ENCODE measurements at places on chromosomes 4 and X. TPM values are rescaled to one million over a fixed set of nuclear protein-coding genes. Genes with fewer than 3 reads are reported as not detected.

PGK1 gene
- 425 TPM for total RNA-seq

PIN4 gene
- 12.2 TPM for total RNA-seq

ATP1B4 gene
- total RNA-seq: not detected

GAGE2A gene
- total RNA-seq: not detected

PCDH10 gene
- not detected for total RNA-seq

BEX2 gene
- total RNA-seq: 24.5 TPM

MSL3 gene
- total RNA-seq: 14.0 TPM

ETDB gene
- not detected for total RNA-seq

PAGE4 gene
- total RNA-seq: 22.4 TPM

CLTRN gene
- total RNA-seq: 2.1 TPM

PDE6B gene
- not detected for total RNA-seq

USO1 gene
- total RNA-seq: 55.4 TPM

EMCN gene
- total RNA-seq: not detected

ARL9 gene
- total RNA-seq: 0.26 TPM

TSPAN7 gene
- 0.91 TPM for total RNA-seq

DNA sequence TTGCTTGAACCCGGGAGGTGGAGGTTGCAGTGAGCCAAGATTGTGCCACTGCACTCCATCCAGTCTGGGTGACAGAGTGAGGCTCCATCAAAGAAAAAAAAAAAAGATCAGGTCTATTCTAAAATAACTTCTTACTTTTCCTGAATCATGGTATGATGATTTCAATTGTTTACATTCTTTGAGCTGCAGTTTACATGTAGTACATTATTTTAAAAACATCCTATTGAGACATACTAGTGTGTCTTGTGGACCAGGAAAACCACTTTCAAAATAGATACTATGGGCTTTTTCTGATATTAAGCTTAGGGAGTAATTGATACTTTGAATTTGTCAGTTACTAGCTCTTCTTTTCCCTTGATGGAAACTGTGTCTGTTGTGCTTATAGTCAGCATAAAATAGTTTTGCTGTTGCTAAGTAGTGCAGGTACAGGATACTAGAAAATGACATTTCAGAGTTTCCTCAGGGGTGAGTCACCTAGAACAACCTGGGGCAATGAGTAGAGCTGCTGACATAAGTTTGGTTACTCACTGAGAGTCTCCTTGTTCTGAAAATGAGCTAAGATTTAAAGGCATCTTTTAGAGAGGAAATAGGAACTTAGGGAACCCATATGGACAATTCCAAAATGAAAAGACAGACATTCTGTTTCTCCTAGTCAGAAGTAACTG, 53.2 kb upstream of the C4orf54 start:
- no peak for DNase-seq

DNA sequence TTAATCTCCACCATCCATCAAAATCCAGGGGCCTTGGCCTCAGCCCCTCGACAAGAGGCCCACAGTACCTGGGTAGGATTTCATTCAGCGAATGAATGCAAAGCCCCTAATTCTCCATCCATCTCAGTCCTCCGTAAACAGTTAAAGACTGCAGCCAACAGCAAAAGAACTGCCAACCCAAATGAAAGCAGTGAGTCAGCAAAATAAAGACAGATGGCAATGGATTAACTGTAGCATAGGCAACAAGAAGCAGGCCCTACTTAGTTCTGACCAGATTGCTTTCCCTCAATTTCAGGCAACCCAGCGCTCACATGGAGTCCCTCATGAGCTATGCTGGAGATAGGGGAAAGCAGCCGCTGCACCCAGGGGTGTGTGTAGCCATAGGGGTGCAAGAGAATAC, 21.4 kb downstream of the PLAC1 start:
- no peak for DNase-seq

DNA sequence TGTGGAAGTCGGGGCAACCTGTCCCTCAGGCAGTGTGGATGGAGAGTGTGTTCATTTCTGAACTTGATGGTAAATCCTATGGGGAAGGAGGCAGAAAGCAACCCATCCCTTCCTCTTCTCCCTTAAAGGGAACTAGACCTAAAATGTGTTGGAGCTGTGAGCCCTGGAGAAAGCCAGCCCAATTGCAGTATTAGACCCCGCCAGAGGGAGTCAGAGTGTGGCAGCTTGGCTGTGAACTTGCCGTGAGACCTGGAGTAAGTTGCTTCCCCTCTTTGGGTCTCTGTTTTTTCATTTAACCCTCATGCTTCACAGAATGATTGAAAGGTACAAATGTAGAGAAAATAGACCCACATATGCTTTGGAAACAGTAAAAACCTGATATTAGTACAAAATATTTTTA, 108.7 kb upstream of the PAK3 start:
- DNase-seq: no peak

GRCh38 chr4:150973626-150974251, 41.3 kb downstream of the LRBA start:
- no peak for DNase-seq

GRCh38 chr4:152245680-152246079, 290.2 kb downstream of the FBXW7 start:
- no peak for DNase-seq

DNA sequence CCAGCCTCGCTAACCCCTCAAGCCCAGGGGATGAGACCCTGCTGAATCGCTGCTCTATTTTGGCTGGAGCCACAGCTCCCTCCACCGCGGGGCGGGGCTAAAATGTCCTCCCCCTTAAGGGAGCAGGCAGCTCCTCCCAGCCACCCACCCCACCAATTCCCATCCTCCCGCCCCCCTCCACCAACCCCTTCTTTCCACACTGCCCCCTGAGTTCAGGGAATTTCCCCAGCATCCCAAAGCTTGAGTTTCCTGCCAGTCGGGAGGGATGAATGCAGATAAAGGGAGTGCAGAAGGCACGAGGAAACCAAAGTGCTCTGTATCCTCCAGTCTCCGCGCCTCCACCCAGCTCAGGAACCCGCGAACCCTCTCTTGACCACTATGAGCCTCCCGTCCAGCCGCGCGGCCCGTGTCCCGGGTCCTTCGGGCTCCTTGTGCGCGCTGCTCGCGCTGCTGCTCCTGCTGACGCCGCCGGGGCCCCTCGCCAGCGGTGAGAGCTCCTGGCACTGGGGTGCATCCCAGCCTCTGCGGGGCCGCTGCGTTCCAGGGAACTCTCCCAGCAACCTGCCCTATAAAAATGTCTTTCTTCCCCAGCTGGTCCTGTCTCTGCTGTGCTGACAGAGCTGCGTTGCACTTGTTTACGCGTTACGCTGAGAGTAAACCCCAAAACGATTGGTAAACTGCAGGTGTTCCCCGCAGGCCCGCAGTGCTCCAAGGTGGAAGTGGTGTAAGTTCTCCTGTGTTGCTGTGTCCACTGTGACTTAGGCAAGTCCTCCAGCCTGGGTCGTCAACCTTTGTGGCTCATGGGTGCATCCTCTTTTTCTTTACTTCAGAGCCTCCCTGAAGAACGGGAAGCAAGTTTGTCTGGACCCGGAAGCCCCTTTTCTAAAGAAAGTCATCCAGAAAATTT, at the start of gene CXCL6:
CXCL6 (plus strand) TSS at position 306 of the 907 bp plus-strand sequence; CDS start at position 379, 73 bp downstream.
- peak; percentile 30 for DNase-seq

GRCh38 chrX:105765691-105766090, 56.6 kb upstream of the NRK start:
- no peak for DNase-seq

GRCh38 chr4:37216209-37216608, 28.3 kb upstream of the NWD2 start:
- DNase-seq: no peak

GRCh38 chrX:111652719-111653118, 28.3 kb upstream of the ALG13 start:
- DNase-seq: no peak

DNA sequence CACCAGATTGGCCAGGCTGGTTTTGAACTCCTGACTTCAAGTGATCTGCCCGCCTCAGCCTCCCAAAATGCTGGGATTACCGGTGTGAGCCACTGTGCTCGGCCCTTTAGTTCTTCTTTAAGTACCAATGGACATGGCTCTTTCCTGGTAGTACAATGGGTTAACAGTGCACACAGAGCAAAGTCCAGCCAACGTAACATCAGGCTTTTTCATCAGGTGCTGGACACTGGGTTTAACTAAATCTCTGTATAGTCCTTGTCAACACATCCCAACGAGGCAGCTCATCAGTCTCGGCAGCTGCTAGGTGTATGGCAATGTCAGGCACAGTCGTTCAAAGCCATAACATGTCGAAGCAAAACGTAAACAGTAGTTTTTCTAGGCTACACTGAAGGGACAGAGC, 93.8 kb downstream of the HDAC8 start:
- DNase-seq: peak; percentile 31

GRCh38 chrX:106611317-106611678, 480 bp upstream of the RADX start:
- DNase-seq: no peak

GRCh38 chr4:46890056-46890455, 19.0 kb downstream of the COX7B2 start:
- DNase-seq: no peak

- no peak for DNase-seq
Observed at GRCh38 chr4:81030061-81030980, at the start of gene BMP3. Gene BMP3, plus strand, starts transcription at chr4:81030708. Its CDS starts 577 bp downstream, at chr4:81031285.

DNA sequence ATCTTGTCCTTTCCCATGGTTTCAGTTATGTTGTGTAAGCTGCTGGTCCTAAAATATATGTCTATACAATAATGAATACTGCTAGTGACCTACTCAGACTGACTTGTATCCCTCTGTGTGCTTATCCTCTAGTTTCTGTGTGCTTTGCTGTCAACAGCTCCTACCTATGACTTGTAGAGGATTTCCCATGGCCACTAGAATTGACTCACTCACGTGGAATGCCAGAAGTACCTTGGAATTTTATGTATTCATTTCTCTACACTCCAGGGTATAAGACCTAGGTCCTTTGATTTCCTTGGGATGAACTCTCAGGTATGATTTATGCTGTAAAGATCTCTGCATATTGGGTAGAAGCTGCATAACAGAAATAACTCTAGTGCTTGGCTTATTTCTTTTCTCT, 279.9 kb upstream of the SLIT2 start:
- no peak for DNase-seq

- DNase-seq: no peak
Observed at GRCh38 chr4:106096454-106096853, 201.2 kb downstream of the NPNT start.

GRCh38 chr4:32789026-32789608, 2068.9 kb downstream of the PCDH7 start:
- no peak for DNase-seq

- DNase-seq: no peak
Observed at GRCh38 chr4:147617841-147618691, 869 bp downstream of the TMEM184C start.

DNA sequence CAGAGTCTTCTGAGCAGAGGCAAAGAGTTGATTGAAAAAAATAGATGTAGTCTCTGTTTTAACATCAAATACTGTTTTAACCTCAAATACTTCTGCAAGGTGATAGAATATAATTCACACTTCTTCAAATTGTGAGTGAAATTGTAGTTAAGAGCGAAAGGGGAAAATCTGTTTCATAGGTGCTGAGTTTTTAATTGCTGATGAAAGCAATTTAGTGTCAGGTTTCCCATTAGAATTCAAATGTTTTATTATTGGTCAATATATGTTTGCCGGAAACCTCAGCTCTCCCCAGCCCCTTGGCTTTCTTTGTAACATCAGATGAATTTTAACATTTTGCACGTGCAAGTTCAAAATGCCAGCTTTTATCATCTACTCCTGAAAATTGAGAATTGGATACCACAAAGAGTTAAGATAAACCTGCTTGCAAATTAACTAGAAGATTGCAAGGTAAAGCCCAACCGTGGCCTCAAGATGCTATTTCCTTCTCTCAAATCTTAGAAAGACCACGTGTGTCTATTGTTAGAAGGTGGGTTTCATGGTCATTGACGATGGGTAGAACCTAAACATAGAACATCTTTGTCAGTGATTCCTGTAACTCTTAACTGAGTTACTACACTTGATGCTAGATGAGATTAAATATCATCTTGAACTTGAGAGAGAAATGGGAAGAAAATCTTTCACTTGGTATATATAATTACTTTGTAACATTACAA, 1824.2 kb upstream of the TENM3 start:
- DNase-seq: no peak

GRCh38 chrX:129115104-129115503, 408.2 kb downstream of the SMARCA1 start:
- peak; percentile 62 for DNase-seq

- no peak for DNase-seq
Observed at GRCh38 chr4:124762956-124763355, 50.4 kb upstream of the ANKRD50 start.

DNA sequence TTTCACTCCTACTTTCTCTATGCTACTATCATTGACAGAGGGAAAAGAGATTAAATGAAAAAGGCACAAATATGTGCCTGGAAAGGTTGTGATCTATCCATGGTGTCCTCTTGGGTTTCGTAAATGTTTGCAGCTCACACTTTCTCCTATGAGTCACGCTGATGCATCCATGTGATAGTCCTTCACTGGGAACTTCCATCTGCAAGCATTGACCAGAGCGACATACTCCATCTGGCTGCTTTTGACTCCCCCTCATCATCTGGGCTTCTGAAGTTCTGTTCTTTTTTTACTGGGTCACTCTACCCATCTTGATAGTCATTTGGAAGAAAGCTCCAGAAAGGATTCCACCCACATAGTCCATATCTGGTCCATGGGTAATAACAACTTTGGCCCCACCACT, 84.7 kb upstream of the NDST3 start:
- no peak for DNase-seq

DNA sequence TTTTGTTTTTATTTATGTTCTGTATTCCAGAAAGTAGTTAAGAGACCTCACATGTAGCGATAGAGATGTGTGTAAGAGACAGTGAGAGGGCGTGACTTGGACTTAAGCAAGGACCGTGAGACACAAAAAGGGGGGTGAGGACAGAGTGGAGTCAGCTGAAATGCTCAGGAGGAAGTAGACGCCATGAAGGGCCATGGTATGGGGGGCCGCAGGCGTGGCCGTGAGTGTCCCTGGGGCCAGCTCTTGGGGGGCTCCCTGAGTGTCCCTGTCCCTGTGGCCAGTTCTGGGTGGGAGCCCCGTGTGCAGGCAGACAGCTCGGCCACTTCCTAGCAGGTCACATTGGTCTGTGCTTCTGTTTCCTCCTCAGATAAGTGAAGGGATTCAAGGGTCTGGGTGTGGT, 23.0 kb upstream of the MSANTD1 start:
- DNase-seq: no peak

- peak; percentile 88 for DNase-seq
Observed at GRCh38 chr4:13548984-13549546, 4.8 kb upstream of the NKX3-2 start.

GRCh38 chr4:57195622-57196021, 85.4 kb upstream of the IGFBP7 start:
- no peak for DNase-seq

- DNase-seq: no peak
Observed at GRCh38 chr4:20248155-20248558, 3.5 kb upstream of the SLIT2 start.

- no peak for DNase-seq
Observed at GRCh38 chr4:154208424-154208823, 283.2 kb downstream of the DCHS2 start.

- DNase-seq: no peak
Observed at GRCh38 chr4:25755911-25756310, 100.3 kb downstream of the SLC34A2 start.

GRCh38 chrX:52979568-52979967, 21.2 kb upstream of the FAM156A start:
- DNase-seq: no peak

- DNase-seq: no peak
Observed at GRCh38 chr4:94653095-94653649, 104.6 kb upstream of the BMPR1B start.
